Lung microvascular endothelial cell (primary cell): ENCODE measurements at places on chromosomes 3 and 15.

DNA sequence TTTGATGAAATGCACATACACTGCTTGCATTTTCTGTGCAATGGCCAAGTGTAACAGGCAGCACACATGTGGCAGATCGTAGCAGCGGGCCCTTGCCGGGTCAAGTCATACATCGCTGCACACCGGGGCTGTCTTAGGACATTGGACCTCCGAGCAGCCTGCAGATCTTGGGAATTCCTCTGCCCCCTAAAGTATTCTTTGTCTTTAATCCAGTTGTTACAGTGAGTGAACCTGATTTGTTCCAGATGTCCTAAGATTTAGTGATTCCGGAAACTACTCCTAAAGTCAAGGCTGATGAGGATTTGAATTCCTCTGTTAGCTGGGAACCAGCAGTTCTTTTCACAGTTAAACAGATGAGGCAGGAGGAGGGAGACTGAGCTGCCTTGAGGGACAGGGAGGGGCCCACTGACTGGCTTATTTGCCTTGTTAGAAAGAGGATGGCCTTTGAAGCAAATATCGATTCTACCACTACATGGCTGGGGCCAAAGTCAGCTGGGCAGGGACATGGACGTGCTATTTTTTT is 190.7 kb upstream of the CTDSPL start:
- no peak for DNase-seq

- DNase-seq = peak; percentile 61
These were observed 53.8 kb upstream of the SENP5 start for GRCh38 chr3:196813903-196814302.

DNA sequence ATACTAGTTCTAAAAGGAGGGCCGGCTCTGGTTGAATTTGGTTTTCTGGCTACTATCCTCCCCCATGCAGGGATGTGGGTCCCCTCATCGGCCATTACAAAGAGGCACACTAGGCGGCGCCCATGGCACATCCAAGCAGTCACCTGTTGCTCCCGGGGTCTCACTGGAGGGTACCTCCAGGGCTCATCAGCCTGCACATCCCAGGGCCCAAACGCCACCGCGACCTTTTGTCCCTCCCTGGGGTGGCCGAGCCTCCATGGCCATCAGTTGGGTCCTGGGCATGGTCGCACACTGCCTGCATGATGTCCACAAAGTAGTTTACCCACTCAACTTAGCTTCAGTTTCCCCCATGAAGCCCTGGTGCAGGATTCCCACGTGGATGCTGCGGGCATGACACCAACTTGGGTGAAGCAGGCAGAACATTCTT is 28.3 kb downstream of the IDH3A start:
- DNase-seq = peak; percentile 12

DNA sequence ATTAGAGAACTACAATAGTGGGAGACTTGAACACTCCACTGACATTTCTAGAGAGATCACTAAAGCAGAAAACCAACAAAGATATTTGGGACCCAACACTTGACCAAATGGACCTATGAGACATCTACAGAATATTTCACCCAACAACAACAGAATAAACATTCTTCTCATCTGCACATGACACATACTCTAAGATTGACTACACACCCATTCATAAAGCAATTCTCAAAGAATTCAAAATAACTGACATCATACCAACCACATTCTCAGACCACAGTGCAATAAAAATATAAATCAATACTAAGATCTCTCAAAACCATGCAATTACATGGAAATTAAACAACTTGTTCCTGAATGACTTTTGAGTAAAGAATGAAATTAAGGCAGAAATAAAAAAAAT is 473.7 kb downstream of the LPP start:
- peak; percentile 63 for DNase-seq

DNA sequence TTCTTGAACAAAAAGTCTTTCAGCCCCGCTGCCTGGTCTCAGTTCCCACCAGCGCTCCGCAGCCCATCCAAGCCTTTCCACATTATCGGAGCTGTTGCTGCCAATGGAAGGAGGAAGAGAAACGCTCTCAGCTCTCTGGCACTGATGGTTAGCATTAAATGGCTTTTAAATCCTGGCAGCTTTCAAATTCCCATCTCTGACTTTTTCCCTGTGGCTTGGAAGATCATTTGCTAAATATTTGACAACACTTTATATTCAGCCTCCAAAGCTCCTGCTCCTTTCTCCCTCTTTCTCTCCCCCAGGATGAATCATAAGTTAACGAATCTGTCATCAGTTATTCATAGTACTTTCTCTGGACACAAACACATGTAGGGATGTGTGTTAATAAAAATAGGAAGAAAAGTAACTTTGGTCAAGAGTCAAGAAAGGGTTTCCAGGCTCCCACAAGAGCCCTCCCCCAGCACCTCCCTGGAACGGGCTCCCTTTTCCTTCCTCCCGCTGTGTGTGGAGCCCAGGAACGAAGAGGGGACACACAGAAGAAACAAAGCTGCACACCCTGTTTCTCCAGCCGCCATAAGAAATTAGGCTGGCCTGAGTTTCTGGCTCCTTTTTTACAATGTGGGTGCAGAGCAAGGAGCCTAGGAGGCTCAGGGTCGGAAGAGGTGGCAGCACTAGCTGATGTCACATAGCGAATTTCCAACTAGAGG is 47.6 kb upstream of the TSEN2 start:
- no peak for DNase-seq

DNA sequence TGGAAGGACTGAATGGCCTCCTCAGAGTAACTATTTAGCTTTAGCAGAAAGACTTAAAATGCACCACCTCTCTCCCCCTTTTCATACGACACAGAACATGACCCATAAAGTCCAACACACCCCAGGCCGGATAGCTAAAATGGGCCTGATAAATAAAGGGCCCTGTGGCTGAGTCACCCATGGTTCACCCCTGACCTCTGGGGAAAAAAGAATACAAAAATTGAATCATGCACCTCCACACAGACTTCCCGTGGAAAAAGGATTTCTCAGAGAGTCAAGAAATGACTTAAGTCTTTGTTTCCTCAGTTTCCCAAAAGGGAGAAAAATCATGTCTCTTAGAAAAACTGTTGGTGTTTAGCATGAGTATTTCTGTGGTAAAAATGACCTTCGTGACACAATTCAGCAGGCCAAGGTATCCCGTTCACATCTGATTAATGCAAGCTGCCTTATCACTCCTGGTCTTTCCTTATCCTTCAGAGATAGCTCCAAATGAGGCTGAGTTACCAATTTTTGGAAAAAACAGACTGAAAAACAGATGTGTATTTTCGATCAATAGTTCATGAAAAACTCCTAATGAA is 34.0 kb upstream of the ARHGEF3 start:
- peak; percentile 5 for DNase-seq

- no peak for DNase-seq
These were observed 136.4 kb downstream of the SST start for GRCh38 chr3:187533797-187534196.

GRCh38 chr3:155981669-155982068 is 111.2 kb downstream of the GMPS start:
- DNase-seq = no peak

DNA sequence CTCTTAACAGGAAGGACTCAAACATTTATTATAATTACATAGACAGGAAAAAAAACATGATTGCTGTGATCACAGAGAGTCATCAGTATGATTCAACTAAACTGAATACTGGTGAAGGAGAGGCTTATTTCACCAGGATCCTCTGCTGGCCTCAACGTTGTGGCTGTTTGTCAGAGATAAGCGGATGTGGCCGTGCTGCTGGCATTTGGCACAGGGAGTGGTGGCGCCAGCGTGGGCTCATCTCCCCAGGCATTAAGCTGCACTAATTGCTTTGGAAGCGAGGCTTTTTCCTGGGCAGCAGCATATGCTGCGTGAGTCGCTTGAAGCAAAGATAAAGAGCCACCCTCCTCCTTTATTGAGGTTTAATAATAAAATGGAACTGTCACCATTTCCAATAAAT is 306.7 kb downstream of the LRTM1 start:
- no peak for DNase-seq

DNA sequence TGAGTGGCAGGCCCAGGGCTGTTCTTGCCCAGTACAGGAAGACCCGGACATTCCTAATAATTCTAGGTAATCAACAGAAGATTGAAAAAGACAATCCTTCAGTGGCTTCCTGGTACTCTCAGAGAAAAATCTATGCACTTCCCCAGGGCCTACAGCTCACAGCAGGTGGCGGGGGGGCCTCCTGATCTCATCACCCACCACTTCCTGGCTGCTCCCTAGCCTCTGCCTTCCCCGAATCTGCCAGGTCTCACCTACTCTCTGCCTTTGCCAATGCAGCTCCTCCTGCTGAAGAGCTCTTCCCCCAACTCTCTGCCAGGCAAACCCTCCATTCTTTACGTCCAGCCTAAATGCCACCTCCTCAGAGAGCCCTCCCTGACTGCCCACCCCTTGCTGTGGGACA is 37.5 kb downstream of the EHD4 start:
- DNase-seq = peak; percentile 83

- no peak for DNase-seq
These were observed 178.3 kb downstream of the KBTBD8 start for GRCh38 chr3:67176396-67176795.

DNA sequence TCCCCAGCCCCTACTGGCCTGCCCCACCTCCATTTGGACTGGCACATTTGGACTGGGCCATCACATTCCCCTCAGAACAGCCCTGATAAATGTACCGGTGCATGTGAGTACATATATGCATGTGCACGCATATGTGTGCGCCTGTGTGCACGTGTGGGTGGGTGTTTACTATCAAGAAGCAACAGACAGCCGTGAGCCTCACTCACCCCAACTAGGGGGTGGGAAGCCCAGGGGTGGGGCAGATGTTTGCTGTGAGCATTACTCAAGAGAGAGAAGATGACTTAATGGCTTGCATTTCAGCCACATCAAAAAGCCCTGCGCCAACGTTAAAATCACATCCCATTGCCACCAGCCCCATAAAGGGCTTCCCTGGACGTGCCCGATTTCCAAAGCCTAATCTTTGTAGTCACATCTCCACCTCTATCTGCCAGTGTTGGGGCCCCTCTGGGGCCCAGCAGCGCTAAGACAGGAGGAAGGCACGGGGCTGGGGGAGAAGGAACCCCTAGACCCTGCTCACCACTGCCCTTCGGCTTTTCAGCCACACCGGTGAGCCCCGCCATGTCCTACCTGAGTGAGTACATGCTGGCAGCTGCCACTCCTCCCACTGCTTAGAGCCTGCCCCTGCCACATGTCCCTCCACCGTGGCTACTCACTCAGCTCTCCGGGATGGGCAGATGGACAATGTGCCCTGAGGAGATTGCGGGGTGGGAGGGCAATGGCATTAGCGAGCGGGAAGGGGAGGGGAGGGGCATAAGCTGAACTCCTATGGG is 10.9 kb downstream of the ITIH3 start:
- no peak for DNase-seq

GRCh38 chr3:166688665-166689064 is 691.4 kb downstream of the ZBBX start:
- no peak for DNase-seq

- DNase-seq = no peak
These were observed 2.9 kb upstream of the TNK2 start for GRCh38 chr3:195911041-195911945.

- DNase-seq = no peak
These were observed 307.7 kb upstream of the SEMA6D start for GRCh38 chr15:47409600-47409999.
